ENCODE measurements at places on chromosomes 3 and 15. TPM values are rescaled to one million over a fixed set of nuclear protein-coding genes. Genes with fewer than 3 reads are reported as not detected.
A peak's percentile ranks its signal among the peaks of the same experiment; 100 is the strongest.

DNA sequence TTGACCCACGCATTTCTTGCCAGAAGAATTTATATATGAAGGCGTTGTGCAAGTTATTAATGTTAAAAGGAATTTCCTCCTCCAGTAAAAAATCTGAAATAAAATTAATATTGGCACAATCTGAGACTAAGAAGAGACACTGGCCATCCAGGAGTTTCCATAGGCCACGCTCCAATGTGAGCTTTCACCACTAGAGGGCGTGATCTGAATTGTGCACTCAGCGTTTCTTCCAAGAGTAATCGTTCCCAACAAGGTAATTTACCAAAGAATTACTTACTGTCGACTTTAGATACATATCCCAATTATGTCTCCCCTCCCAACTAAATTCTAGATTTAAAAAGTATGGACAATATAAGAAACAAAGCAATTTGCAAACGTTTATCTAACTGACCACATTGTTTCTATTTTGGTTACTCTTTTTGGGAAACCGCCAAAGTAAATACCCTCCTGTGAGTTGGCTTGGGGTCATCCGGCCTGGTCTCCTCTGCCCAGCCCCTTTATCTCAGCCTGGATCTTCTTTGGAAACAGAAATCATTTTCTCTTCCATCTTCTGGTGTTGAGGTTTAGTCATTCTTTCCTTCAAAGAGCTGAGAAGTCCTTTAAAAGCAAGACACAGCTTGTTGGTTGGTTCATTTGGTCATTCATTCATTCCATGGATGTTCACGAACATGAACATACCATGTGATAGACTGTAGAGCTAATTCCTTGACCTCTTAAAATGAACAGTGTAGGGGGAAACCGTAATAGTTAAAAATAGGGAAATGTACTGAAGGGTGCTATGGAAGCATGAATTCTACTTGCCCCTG lies 26.2 kb downstream of the POLR2M start:
- no peaks in the 10 kb centered on the region for H3K36me3 ChIP-seq
- H3K4me1 ChIP-seq, result no peaks in the 10 kb centered on the region
- no peak overlapping the region for H3K27ac ChIP-seq
- DNase-seq, result peak; percentile 60
- H3K4me3 ChIP-seq, result no peak overlapping the region

DNA sequence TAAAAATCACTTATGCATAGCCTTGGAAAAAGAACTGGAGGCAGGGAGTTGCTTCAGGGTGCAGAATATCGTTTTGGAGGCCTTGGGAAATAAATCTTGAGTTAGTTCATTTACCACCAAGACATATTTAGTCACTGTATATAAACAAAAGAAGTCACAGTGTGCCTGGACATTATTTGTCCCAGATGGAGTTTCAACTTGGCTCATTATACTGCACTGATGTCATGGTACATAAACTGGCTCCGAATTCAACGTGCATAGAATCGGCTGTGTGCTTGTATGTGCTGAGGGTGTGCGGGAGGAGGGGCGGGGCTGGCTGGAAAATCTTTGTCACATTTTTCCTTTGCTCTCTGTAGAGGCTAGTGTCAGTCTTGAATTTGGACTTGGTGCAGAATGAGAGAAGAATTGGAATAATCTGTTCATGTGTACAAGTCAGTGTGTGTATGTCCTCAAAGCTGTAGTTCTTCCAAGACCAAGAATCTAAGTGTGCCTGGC lies 86.6 kb downstream of the FNDC3B start:
- no peaks in the 10 kb centered on the region for H3K27me3 ChIP-seq
- peaks cover 4% of the 10 kb centered on the region for H3K36me3 ChIP-seq
- no peak overlapping the region for H3K4me3 ChIP-seq
- no peak for DNase-seq
- peaks cover 13% of the 10 kb centered on the region for H3K4me1 ChIP-seq

GRCh38 chr3:196311-197148 lies at the start of gene CHL1:
Gene CHL1, plus strand, starts transcription at chr3:196763. Its CDS starts 123,014 bp downstream, at chr3:319777.
- no peak within 1 kb of the TSS for H3K27ac ChIP-seq
- peak; percentile 56 for DNase-seq
- no peaks in the 10 kb centered on the region for H3K36me3 ChIP-seq

Gene GXYLT2
- 2.6 TPM for total RNA-seq

- H3K4me3 ChIP-seq, result peak within 1 kb of the TSS; percentile 99
- no peak for DNase-seq
- no peaks in the 10 kb centered on the region for H3K4me1 ChIP-seq
- H3K36me3 ChIP-seq, result peaks cover 54% of the 10 kb centered on the region
Observed at GRCh38 chr3:184186184-184186901, at the start of gene ABCF3. Gene ABCF3, plus strand, starts transcription at chr3:184186199. Its CDS starts 9 bp downstream, at chr3:184186208.

DNA sequence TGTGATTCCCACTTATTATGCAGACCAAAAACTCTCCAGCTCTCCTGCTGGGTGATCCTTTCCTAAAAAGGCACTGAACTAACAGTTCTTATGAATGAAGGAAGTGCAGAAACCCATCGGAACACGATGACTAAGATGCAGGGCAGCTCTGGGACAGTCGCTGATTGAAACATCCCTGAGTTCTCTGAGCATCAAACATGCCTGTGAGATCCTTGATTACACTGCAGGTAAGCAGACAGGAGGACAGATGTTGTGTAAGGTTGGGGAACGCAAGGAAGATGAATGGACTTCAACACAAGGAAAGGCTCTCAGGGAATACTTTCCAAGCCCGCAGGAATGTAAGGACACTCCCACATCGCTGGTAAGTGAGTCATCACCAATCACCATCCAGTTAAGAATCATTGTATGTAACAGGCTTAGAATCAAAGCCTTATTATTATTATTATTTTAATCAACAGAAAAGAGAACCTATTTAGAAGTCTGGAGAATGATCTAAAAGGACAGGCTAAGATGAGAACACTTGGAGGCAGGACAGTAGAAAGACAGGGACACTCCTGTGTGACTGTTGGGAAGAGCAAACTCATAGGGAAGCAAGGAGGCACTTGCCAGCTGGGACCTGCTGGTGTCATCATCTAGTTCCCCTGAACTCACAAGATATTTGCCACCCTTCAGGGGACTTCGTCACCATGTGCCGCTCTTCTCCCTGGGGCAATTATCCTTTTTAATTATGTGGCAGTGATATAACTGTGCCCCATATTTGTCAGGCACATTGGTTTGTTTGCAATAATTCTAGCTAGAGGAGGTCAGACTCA lies 26.0 kb downstream of the TMEM158 start:
- no peak overlapping the region for H3K4me3 ChIP-seq
- no peak overlapping the region for H3K27ac ChIP-seq
- H3K4me1 ChIP-seq, result peaks cover 5% of the 10 kb centered on the region
- no peaks in the 10 kb centered on the region for H3K36me3 ChIP-seq
- DNase-seq, result peak; percentile 55

- H3K27ac ChIP-seq, result no peak overlapping the region
- H3K27me3 ChIP-seq, result no peaks in the 10 kb centered on the region
- DNase-seq, result no peak
- H3K36me3 ChIP-seq, result peaks cover 8% of the 10 kb centered on the region
Observed at GRCh38 chr15:33131552-33132232, 62.8 kb downstream of the FMN1 start.

- H3K27me3 ChIP-seq, result no peaks in the 10 kb centered on the region
- H3K4me3 ChIP-seq, result no peak overlapping the region
- no peak for DNase-seq
- H3K36me3 ChIP-seq, result peaks cover 28% of the 10 kb centered on the region
Observed at GRCh38 chr15:89070197-89071124, 17.8 kb upstream of the ABHD2 start.

DNA sequence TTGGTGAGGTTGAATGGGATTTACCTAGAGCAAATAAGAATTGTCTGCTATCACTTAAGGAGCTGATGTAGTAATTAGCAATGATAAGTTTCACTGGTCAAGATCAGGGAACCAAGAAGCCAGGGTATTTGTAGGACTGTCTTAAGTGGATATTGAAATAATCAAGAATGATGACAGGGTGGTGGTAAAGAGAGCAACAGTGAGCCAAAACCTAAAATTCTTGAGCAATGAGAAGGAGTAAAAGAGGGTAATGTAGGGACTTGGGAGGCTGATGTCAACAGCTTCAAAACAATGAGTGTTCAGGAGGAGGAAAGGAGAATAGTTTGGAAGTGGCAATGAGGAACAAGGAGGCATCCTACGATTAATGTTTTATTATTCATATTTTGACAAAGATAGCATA lies 31.5 kb upstream of the SLC2A2 start:
- DNase-seq, result no peak
- H3K27ac ChIP-seq, result no peak overlapping the region
- H3K36me3 ChIP-seq, result no peaks in the 10 kb centered on the region
- H3K4me1 ChIP-seq, result peaks cover 5% of the 10 kb centered on the region
- no peaks in the 10 kb centered on the region for H3K27me3 ChIP-seq

Gene TRPM1
- not detected for total RNA-seq

- no peak within 1 kb of the TSS for H3K27ac ChIP-seq
- peaks cover 15% of the 10 kb centered on the region for H3K36me3 ChIP-seq
- no peaks in the 10 kb centered on the region for H3K4me1 ChIP-seq
- DNase-seq, result peak; percentile 98
Observed at GRCh38 chr3:123884203-123884831, at the start of gene MYLK. Gene MYLK, minus strand, starts transcription at chr3:123884332. Its CDS starts 90,491 bp downstream, at chr3:123793841.

Gene CYB561D2
- 16.8 TPM for total RNA-seq

Gene KBTBD13
- total RNA-seq, result not detected

DNA sequence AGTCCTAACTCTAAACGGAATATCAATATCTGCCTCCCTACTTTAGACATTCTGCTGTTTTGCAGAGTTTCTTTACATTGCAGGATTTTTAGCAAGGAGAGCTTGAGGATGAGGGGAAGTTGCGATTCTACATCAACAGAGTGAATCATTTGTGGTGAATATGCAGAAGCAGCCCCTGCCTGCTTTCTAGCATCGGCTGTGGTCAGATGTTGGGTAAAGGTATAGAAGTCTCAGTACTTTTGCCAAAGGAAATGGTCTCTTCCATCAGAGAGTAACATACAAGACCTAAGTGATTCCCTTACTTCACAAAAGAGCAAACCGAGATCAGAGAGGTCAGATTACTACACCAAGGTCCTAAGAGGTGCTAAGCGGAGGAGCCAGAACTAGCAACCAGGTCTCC lies 15.2 kb downstream of the ST3GAL6 start:
- no peak overlapping the region for H3K27ac ChIP-seq
- H3K27me3 ChIP-seq, result no peaks in the 10 kb centered on the region
- no peak for DNase-seq

DNA sequence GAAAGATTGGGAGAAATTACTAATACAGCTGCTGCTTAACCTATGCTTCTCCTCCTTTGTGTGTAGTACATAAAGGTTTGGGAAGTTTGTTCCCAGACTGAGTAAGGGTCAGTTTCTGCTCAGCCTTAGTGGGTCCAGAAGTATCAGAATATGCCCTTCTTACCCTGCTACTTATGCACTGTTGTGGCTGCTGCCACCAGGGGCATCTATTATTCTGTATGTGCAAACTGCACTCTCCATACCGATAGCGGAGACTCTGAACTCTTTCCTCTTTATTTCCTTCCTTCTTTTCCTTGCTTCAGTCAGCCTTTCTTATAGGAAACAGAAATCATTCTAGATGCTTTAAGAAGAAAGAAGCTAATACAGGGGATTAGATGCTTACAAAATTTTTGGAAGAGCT lies 4.0 kb downstream of the NEDD4 start:
- H3K27me3 ChIP-seq, result no peaks in the 10 kb centered on the region
- H3K4me3 ChIP-seq, result no peak overlapping the region
- DNase-seq, result no peak
- no peaks in the 10 kb centered on the region for H3K36me3 ChIP-seq

- no peak overlapping the region for H3K4me3 ChIP-seq
- no peak for DNase-seq
- H3K36me3 ChIP-seq, result no peaks in the 10 kb centered on the region
- no peaks in the 10 kb centered on the region for H3K27me3 ChIP-seq
- H3K27ac ChIP-seq, result no peak overlapping the region
- H3K4me1 ChIP-seq, result no peaks in the 10 kb centered on the region
Observed at GRCh38 chr3:185555101-185555501, 2.7 kb upstream of the LIPH start.

DNA sequence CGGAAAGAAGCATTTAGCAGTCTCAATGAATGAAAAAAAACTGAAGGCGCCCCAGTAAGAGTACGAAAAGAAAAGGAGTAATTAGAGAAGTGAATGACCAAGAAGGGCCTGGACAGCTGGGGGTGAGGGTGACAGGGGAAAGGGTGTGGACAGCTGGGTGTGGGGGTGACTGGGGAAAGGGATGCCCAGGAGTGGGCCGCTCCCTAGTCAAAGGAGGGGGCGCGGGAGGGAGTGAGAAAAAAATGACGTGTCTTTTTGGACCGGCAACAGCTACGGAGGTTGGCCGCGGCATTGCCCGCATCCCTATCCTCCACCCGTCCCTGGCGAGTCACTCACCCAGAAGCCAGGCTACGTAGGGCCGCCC lies 274 bp upstream of the ZCWPW2 start:
- H3K27me3 ChIP-seq, result no peaks in the 10 kb centered on the region
- no peaks in the 10 kb centered on the region for H3K4me1 ChIP-seq
- peaks cover 19% of the 10 kb centered on the region for H3K36me3 ChIP-seq

DNA sequence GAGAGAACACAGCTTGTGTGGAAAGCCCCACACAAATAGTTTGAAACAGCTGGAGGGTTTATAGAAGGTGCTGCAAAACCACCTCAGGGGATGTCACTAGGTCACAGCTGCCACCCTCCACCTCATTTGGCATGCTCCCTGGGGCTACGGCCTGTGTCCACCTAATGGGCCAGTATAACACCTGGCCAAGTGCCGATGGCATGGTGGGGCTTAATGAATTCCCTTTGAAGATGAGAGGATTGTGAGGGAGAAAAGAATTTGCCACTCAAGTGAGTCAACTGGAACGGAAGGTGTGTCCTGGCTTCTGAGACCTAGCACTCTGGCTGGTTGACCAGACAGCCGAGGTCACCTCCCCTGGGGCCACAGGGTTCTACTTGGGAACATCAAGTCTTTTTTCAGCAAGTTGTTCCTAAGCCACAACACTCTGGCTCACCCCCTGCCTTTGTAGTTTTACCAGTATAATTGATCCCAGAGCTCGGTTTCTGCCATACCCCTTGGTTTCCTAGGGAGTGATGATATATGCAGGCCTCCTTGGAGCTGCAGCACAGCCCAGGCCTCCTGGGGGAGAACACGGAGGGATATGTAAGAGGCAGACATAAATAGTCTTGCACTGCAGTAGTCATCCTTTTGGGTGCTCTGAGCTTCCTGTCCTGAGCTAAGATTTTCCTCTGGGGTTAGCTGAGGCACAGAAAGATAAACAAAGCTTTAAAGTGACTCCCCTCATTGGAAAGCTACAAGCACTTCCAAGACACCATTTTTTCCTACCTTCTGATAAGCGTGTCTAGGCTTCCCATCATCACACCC lies 178.2 kb upstream of the LPP start:
- no peak overlapping the region for H3K4me3 ChIP-seq
- H3K36me3 ChIP-seq, result peaks cover 10% of the 10 kb centered on the region
- DNase-seq, result no peak
- no peaks in the 10 kb centered on the region for H3K27me3 ChIP-seq

Gene GPR149
- total RNA-seq, result not detected

- H3K36me3 ChIP-seq, result no peaks in the 10 kb centered on the region
- peak overlapping the region; percentile 83 for H3K4me3 ChIP-seq
- DNase-seq, result no peak
- H3K27me3 ChIP-seq, result no peaks in the 10 kb centered on the region
Observed at GRCh38 chr3:42013691-42014457, 52.0 kb upstream of the ULK4 start.

- no peak overlapping the region for H3K27ac ChIP-seq
- H3K4me3 ChIP-seq, result no peak overlapping the region
- H3K27me3 ChIP-seq, result no peaks in the 10 kb centered on the region
- H3K36me3 ChIP-seq, result peaks cover 2% of the 10 kb centered on the region
- DNase-seq, result no peak
Observed at GRCh38 chr15:75671730-75672602, 24.3 kb downstream of the SNX33 start.
